Globus pallidus (tissue), 1 donor: ENCODE measurements at places on chromosomes 13 and 19.

- no peak for DNase-seq
Measured at GRCh38 chr19:50796128-50796633, 6.0 kb downstream of the ACP4 start.

GRCh38 chr13:27023385-27024073 is 148.1 kb downstream of the USP12 start:
- no peak for DNase-seq

- no peak for DNase-seq
Measured at GRCh38 chr13:33644581-33645543, 173.1 kb upstream of the RFC3 start.

- DNase-seq, result peak; percentile 38
Measured at GRCh38 chr13:81480634-81481033, 1139.7 kb upstream of the SPRY2 start.

GRCh38 chr19:56681702-56682101 is 10.1 kb upstream of the ZNF835 start:
- DNase-seq, result no peak

DNA sequence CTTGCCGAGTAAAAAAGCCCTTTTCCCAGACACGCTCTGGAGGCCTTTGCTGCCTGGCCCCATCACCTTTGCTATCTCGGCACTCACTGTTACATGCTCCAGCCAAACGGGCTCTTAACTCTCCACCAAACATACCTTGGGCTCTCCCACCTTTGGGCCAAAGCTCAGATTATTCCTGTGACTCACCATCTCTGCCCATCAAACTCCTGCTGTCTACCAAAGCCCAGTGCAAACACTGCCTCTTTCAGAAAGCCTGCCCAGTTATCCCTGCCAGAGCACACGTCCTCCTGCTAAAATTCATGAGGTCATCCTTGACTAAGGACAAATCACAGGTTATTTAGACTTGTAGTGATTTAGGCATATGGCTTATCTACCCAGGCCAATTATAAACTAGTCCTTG is 48.1 kb upstream of the SERPINE3 start:
- DNase-seq, result no peak

DNA sequence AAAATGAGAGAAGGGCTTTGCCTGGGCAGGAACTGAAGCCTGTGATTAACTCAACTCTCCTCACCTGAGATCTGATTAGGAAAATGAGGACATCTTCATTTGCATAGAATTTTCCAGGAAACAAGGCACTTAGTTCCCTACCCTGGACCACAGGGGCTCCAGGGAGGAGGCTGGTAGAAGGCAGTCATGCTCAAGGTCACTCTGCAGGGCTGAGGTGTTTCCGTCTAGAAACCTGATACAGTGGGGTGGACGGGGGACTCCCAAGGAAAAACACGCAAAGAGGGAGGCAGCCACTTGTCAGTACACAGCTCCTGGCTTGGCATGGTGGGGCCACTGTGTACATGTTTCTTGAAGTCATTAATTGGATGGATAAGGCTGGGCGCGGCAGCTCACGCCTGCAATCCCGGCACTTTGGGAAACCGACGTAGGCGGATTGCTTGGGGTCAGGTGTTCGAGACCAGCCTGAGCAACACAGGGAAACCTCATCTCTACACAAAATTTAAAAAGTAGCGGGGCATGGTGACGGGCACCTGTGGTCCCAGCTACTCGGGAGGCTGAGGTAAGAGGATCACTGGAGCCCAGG is 6.0 kb downstream of the KLK14 start:
- DNase-seq, result no peak

DNA sequence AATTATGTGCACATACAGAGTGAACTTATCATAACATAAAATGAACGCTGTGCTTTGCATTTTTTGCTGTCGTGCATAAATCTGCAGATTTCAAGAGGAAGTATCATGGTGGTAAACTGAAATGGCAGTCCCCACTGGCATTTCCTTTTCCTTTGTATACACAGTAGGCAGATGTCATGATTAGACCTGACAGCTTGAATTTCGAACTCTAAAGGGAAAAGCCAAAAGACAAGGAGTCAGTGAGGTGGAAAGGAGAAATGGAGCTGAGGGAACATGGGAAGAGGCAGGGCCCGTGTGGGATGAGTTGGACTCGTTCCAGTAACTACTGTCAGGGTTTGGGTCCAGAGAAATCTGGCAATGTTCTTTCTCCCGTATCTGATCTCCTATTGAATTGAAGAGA is 454.1 kb upstream of the SGCG start:
- DNase-seq, result no peak

DNA sequence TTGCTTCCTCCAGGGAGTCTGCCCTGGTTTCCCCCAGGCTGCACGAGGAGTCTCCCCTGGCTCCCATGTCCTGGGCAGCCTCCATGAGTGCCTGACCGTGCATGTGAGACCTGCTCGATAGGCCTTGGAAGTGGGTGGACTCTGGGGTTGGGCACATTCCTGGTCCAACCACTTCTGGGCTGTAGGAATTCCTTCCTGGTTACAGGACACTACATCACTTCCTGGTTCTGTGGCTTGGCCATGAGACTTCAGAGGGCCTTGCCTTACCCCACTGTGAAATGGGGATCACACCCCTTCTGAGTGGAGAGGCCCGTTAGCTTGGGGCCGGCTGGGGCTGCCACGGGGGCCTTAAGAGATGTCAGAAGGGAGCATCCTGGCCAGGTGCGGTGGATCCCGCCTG is 4.0 kb upstream of the ZNF628 start:
- DNase-seq, result no peak

DNA sequence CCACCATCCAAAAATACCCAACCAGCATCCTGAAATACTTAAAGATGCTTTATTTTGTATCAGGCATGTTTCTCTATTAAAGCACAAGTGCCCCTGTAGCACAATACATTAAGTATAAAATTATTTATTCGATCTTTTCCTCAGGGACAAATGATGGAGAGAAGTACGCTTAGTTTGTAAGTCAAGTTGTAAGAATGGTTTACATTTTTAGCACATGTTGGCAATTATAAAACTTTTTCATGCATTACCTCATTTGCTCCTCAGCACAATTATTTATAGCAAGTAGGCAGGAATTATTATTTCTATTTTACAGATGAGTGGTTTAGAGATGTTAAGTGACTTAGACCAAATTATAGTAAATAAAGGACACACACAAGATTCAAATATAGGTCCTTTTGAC is 232.6 kb upstream of the HTR2A start:
- no peak for DNase-seq

DNA sequence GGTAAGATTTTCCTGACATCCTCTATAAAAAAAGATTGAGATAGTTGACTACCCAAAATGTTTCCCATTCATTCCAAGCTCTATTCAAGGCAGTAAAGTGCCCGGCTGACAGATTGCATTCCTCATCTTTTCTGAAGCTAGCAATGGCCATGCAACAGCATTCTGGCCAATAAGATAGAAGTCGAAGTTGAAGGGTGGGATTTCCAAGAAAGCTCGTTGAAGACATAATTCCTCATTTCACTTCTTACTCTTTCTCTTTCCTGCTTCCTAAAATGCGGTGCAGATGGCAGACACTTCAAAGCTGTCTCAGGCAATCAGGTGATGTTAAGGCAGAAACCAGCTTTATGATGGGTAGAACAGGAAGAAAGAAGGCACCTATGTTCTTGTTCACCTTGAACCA is 13.4 kb upstream of the ALOX5AP start:
- DNase-seq, result no peak

- no peak for DNase-seq
Measured at GRCh38 chr19:1884719-1885334, 469 bp downstream of the ABHD17A start.

GRCh38 chr13:97125810-97126738 is 96.1 kb upstream of the MBNL2 start:
- DNase-seq, result no peak

- no peak for DNase-seq
Measured at GRCh38 chr19:46116121-46116520, 8.4 kb downstream of the IGFL3 start.

GRCh38 chr13:67308004-67308772 is 78.1 kb upstream of the PCDH9 start:
- no peak for DNase-seq

GRCh38 chr19:325937-326565 is 18.5 kb downstream of the MIER2 start:
- DNase-seq, result no peak

- DNase-seq, result no peak
Measured at GRCh38 chr13:105116966-105117365, 1418.5 kb downstream of the EFNB2 start.

- DNase-seq, result no peak
Measured at GRCh38 chr19:41923045-41923788, 5.0 kb downstream of the ERFL start.

DNA sequence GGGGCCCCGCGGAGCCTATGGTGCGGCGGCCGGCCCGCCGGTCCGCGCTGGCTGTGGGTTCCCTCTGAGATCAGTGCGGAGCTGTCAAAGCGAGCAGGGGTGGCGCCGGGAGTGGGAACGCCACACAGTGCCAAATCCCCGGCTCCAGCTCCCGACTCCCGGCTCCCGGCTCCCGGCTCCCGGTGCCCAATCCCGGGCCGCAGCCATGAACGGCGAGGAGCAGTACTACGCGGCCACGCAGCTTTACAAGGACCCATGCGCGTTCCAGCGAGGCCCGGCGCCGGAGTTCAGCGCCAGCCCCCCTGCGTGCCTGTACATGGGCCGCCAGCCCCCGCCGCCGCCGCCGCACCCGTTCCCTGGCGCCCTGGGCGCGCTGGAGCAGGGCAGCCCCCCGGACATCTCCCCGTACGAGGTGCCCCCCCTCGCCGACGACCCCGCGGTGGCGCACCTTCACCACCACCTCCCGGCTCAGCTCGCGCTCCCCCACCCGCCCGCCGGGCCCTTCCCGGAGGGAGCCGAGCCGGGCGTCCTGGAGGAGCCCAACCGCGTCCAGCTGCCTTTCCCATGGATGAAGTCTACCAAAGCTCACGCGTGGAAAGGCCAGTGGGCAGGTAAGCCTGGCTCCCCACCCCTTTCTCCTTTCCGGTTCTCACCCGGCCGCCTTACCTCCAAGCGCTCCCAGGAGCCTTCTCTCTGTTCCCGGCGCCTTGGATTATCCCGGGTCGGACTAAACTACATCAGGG is at the start of gene PDX1:
TSS of gene PDX1 (plus strand) at position 67 of the 743 bp plus-strand sequence. CDS start at position 206, 139 bp downstream.
- DNase-seq, result no peak

DNA sequence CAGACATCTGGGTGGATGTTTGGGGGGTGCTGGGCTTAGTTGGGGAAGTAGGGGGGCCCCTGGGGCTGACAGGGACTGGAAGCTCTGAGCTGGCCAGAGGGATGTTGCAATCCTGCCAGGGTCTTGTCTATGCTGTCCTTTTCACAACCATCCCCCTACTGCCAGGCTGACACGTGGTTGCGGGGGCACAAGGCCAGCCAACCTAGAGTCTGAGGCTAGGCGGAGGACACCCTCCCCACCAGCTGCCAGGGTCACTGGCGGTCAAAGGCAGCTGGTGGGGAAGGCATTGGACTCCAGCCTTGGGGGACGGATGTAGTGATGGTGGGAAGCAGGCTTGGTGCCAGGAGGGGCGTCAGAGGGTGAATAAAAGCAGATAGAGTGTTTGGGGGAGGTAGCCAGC is 1.6 kb upstream of the APOC1 start:
- DNase-seq, result peak; percentile 91

DNA sequence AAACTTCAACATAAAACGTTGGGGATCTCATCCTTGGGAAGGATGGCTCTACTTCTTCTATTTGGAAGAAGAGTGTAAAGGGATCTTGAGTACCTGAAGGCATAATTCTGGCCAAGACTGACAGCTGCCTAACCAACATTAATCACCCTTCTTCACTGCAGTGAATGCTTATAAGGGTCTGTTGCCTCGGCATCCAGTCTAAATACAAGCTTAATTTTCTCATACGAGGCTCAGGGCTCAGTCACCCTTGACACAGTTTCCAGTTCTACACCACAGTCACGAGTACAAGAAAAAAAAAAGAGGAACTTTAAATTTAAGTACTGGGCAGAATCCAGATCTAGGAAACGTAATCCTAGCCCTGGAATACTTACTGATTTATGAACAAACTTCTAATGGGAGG is 9.0 kb downstream of the FPR3 start:
- DNase-seq, result no peak

- no peak for DNase-seq
Measured at GRCh38 chr13:33453936-33454335, 168.4 kb upstream of the STARD13 start.

DNA sequence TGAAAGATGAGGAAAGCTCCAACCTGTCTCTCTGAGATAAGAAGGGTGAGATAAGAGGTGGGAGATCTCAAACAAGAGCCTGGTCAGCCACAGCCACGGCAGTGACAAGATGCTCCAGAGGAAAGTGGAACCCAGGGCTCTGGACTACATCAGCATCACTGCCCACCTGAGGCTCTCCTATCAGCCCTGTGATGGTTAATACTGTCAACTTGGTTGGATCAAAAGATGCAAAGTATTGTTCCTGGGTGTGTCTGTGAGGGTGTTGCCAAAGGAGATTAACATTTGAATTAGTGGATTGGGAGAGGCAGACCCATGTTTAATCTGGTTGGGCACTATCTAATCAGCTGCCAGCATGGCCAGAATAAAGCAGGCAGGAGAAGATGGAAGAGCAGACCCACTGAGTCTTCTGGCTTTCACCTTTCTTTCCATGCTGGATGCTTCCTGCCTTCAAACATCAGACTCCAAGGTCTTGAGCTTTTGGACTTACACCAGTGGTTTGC is 476.6 kb upstream of the NBEA start:
- DNase-seq, result no peak

- no peak for DNase-seq
Measured at GRCh38 chr13:113090415-113090770, 15.2 kb upstream of the F7 start.

- no peak for DNase-seq
Measured at GRCh38 chr13:28866932-28867331, 46.8 kb downstream of the MTUS2 start.

GRCh38 chr13:40272776-40273139 is 393.7 kb downstream of the FOXO1 start:
- no peak for DNase-seq

DNA sequence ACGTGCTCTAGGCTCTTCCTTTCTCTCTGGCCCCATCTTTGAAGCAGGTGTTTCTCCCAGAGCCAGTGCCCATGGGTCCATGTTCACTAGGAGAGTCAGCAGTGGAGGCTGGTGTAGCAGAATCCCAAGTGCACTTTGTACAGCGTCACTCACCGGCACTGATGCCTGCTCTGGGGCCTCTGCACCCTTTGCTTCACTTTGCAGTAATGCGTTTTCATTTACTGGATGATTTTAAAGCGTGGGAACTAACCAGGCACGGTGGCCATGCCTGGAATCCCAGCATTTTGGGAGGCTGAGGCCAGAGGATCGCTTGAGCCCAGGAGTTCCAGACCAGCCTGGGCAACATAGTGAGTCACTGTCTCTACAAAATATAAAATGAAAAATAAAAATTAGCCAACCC is 30.7 kb downstream of the SLC25A42 start:
- DNase-seq, result no peak

GRCh38 chr13:27379694-27380641 is 44.5 kb upstream of the GTF3A start:
- no peak for DNase-seq

GRCh38 chr13:97329331-97329730 is 104.6 kb upstream of the RAP2A start:
- no peak for DNase-seq

GRCh38 chr13:89066868-89067466 is 1395.8 kb downstream of the SLITRK5 start:
- peak; percentile 43 for DNase-seq
